ENCODE measurements at places on chromosomes 1 and 21.

DNA sequence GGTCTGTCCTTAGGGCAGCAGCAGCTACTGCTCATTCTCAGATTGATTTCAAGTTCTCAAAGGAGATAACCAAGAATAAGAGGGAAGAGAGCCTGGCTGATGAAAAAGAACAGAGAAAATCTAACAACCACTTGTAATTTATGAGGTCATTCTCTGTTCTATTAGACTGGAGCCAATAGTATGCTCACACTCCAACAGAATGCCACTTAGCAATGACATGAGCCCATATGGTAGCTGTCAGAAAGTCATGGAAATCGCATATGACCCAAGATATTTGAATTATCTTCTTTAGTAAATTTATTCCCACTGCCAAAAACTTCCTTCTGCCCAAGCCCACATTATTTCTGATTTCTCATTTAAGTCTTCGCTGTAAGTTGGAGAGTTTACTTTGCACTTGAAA, 53.7 kb upstream of the PLA2G4A start:
- no peak for DNase-seq

DNA sequence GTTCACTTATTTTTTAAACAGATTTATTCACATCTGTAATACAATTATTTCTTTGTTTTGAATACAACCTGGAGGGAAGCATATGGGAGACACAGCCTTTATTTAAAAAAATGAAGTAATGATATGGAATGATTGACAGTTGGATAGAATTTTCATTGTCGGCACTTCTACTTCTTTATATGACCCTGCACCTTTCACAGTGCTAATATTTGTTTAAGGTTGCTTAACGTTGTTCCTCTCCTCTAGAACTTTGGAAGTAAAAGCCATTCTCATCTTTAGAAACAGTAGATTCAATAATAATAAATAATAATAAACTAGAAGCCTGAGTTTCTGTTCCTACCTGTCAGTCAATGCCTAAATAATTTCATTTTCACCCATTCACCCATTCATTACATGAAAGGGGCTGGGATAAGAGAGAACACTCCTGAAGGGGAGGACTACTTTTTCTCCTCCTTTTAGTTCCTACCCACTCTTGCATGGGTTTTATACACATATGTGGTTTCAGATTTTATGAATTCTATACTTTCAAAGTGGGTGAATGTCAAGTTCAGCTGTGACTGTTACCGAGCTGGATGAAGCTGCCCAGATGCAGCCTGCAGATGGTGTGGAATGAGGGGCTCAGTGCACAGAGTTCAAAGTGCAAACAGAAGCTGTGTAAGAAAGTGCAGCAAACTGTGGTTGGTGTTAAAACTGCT, 9.4 kb downstream of the RUNX1 start:
- no peak for DNase-seq

GRCh38 chr21:21230672-21231071, 232.5 kb downstream of the NCAM2 start:
- DNase-seq: peak; percentile 20

DNA sequence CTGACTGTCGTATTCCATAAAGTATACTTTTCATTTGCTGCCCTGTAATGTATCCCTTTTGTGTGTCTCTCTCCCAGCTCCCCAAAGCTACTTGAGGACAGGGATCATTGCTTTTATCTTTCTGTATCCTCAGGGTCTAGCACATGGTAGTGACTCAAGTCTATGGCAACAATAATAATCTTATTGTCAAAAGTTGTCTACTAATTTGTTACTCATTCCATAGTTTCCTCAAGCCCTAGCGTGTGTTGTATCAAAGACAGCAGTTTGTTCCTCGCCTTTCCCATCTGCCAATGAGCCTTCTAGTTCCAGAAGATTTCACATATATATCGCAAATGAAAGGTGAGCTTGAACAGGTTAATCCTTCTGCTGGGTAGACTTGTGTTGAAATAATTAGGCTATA, 9.8 kb upstream of the SLC30A1 start:
- no peak for DNase-seq

DNA sequence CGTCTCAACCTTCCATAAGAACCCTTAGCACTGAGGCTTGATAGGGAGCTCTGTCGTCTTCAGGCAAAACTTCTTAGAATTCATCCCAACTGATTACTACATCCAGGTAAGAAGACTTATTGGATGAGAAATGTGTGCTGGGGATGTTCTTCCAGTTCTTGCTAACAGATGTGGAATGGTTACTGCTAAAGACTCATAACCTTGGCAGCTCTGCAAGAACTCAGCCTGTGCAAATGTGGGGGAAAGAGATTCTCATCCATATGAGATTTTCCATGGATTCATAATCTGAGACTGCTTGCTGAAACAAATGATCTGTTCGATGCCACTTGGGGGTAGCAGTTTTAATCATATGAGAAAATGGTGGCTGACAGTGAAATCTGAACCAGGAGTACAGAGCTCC, 48.2 kb downstream of the NTPCR start:
- no peak for DNase-seq

- DNase-seq: no peak
Observed at GRCh38 chr21:22890656-22891055, 1892.4 kb downstream of the NCAM2 start.

- DNase-seq: peak; percentile 54
Observed at GRCh38 chr1:228336308-228337030, 70.2 kb downstream of the TRIM11 start.

GRCh38 chr1:230287674-230288315, 138.3 kb downstream of the PGBD5 start:
- DNase-seq: no peak

Data from M059J (cell line).